ENCODE measurements at places on chromosomes 5 and 9. TPM values are rescaled to one million over a fixed set of nuclear protein-coding genes. Genes with fewer than 3 reads are reported as not detected.

- H3K36me3 ChIP-seq, result no peaks in the 10 kb centered on the region
- no peak overlapping the region for H3K27ac ChIP-seq
- H3K27me3 ChIP-seq, result no peaks in the 10 kb centered on the region
- no peaks in the 10 kb centered on the region for H3K4me1 ChIP-seq
Measured at GRCh38 chr9:130681769-130682420, 11.7 kb upstream of the EXOSC2 start.

GRCh38 chr5:87421307-87421706 is 8.6 kb upstream of the CCNH start:
- no peaks in the 10 kb centered on the region for H3K4me1 ChIP-seq
- no peak overlapping the region for H3K4me3 ChIP-seq
- no peak for DNase-seq
- no peaks in the 10 kb centered on the region for H3K27me3 ChIP-seq

DNA sequence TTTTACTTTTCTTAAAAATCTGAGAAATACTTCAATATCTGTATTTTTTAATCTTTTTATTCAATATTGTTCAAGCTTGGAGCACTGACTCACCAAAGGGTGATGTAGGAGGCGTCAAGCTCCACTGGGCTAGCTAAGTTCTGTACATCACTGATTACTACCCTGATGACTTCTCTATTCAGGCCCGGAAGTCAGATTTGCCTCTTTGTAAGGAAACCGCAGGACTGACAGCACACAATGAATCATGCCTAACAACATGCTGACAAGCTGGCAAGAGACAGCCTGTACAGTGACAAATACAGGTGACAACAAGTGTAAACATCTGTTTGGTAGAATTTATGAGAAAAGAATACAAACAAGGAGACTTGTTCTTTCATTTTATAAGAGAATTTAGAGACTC is 627.9 kb upstream of the RORB start:
- H3K36me3 ChIP-seq, result no peaks in the 10 kb centered on the region
- DNase-seq, result no peak
- H3K27ac ChIP-seq, result no peak overlapping the region
- no peaks in the 10 kb centered on the region for H3K27me3 ChIP-seq
- H3K4me3 ChIP-seq, result no peak overlapping the region

- H3K36me3 ChIP-seq, result no peaks in the 10 kb centered on the region
- no peak overlapping the region for H3K27ac ChIP-seq
- DNase-seq, result no peak
Measured at GRCh38 chr9:114308361-114308950, 14.4 kb upstream of the ORM1 start.

DNA sequence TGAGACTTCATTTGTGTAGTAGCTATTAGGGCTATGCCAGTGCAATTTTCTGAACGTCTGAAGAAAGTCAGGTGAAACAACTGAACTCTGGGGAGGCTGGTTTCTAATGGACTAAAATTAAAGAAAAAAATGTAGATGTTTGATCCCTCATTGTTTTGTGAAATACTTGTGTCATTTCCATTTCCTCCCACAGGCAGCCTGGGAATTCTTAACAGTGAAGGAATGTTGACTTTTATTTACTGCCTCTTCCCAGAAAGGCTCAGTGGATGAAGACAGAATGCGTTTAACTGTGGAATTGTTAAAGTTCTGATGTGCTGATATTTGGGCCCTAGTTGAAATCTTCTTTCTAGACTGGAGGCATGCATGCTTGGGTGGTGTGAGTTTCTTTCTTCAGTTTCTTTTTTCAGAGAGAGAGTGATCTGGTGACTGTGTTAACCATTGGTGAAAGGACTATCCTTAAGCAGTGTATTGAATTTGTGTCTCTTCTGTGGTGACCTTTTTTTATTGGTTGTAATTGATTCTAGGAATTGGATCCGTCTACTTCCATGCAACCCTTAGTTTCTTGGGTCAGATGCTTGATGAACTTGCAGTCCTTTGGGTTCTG is 15.5 kb downstream of the ACER2 start:
- DNase-seq, result no peak
- no peak overlapping the region for H3K27ac ChIP-seq
- no peaks in the 10 kb centered on the region for H3K4me1 ChIP-seq
- no peaks in the 10 kb centered on the region for H3K36me3 ChIP-seq
- H3K27me3 ChIP-seq, result no peaks in the 10 kb centered on the region
- H3K4me3 ChIP-seq, result no peak overlapping the region

- H3K4me3 ChIP-seq, result no peak overlapping the region
- no peak overlapping the region for H3K27ac ChIP-seq
- no peaks in the 10 kb centered on the region for H3K36me3 ChIP-seq
- no peaks in the 10 kb centered on the region for H3K4me1 ChIP-seq
- no peak for DNase-seq
Measured at GRCh38 chr5:63141591-63141990, 563.0 kb downstream of the LRRC70 start.

DNA sequence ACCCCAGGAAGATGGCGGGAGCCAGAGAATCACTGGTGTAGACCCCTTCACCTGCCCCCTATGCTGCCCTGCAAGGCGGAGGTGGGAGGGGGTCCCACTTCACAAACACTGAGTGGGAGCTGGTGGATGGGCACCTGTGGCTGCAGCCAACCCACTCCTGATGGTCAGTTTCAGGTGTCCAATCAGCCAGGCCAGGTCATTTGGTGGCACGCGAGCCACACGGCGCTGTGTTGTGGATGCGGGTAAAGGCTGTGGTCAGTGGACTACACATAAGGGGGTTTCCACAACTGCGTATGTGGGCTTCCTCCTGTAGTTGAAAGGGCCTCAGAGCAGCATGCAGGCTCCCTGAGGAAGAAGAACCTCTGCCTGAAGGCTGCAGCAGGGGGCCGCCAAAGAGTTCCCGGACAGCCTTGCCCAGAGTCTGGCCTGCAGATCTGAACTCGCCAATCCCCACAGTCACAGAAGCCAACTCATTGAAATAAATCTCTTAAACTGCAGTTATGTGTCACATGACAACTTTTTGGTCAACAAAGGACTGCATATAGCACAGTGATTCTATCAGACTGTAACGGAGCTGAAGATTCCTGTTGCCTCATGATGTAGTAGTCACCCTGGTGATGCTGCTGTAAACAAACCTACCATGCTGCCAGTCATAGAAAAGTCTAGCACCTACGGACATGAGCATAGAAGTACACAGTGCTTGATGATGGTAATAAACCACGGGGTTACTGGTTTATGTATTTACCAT is 284.7 kb upstream of the IRX2 start:
- no peaks in the 10 kb centered on the region for H3K4me1 ChIP-seq
- H3K36me3 ChIP-seq, result no peaks in the 10 kb centered on the region
- H3K4me3 ChIP-seq, result no peak overlapping the region
- H3K27ac ChIP-seq, result no peak overlapping the region
- H3K27me3 ChIP-seq, result no peaks in the 10 kb centered on the region
- DNase-seq, result no peak

- peak; percentile 28 for DNase-seq
- no peak overlapping the region for H3K27ac ChIP-seq
- peaks cover 10% of the 10 kb centered on the region for H3K4me1 ChIP-seq
- no peak overlapping the region for H3K4me3 ChIP-seq
- no peaks in the 10 kb centered on the region for H3K36me3 ChIP-seq
Measured at GRCh38 chr5:178201927-178202235, 2.5 kb upstream of the HNRNPAB start.

GRCh38 chr5:31663519-31663918 is 24.6 kb downstream of the PDZD2 start:
- H3K36me3 ChIP-seq, result no peaks in the 10 kb centered on the region
- H3K4me3 ChIP-seq, result no peak overlapping the region
- DNase-seq, result no peak
- no peak overlapping the region for H3K27ac ChIP-seq
- H3K27me3 ChIP-seq, result no peaks in the 10 kb centered on the region

- H3K36me3 ChIP-seq, result no peaks in the 10 kb centered on the region
- H3K27ac ChIP-seq, result no peak overlapping the region
- H3K27me3 ChIP-seq, result no peaks in the 10 kb centered on the region
- H3K4me3 ChIP-seq, result no peak overlapping the region
Measured at GRCh38 chr5:9775339-9775738, 145.2 kb upstream of the TAS2R1 start.

- H3K36me3 ChIP-seq, result no peaks in the 10 kb centered on the region
- H3K4me3 ChIP-seq, result no peak overlapping the region
- H3K4me1 ChIP-seq, result no peaks in the 10 kb centered on the region
- H3K27me3 ChIP-seq, result no peaks in the 10 kb centered on the region
- H3K27ac ChIP-seq, result no peak overlapping the region
Measured at GRCh38 chr5:56054666-56055065, 59.9 kb upstream of the IL6ST start.

- H3K4me3 ChIP-seq, result no peak overlapping the region
- H3K36me3 ChIP-seq, result no peaks in the 10 kb centered on the region
- no peak for DNase-seq
Measured at GRCh38 chr9:108182950-108183381, 672.8 kb downstream of the ACTL7B start.

GRCh38 chr9:696332-697323 is 144.9 kb upstream of the DMRT1 start:
- peaks cover 17% of the 10 kb centered on the region for H3K4me1 ChIP-seq
- no peak overlapping the region for H3K4me3 ChIP-seq
- no peaks in the 10 kb centered on the region for H3K36me3 ChIP-seq
- peak; percentile 55 for DNase-seq

DNA sequence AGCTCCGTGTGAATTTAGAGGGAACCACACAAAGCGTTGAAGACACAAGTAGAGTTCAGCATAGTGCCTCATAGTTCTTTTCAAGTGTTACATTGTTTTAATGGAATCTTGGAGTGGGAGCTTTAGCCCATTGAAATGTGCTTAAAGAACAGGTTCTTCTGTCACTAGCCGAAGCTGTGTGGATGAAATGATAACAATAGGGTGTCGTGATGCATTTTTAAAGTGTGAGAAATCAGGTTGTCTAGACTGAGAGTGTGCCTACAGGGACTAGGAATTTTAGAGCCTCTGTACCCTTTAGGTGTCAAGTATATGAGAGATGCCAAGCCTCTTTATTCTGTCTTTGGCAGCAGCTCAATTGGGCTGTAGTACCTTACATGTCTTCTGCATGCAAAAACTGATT is 83.0 kb downstream of the NDUFS4 start:
- H3K27me3 ChIP-seq, result no peaks in the 10 kb centered on the region
- H3K4me3 ChIP-seq, result no peak overlapping the region
- H3K4me1 ChIP-seq, result no peaks in the 10 kb centered on the region

DNA sequence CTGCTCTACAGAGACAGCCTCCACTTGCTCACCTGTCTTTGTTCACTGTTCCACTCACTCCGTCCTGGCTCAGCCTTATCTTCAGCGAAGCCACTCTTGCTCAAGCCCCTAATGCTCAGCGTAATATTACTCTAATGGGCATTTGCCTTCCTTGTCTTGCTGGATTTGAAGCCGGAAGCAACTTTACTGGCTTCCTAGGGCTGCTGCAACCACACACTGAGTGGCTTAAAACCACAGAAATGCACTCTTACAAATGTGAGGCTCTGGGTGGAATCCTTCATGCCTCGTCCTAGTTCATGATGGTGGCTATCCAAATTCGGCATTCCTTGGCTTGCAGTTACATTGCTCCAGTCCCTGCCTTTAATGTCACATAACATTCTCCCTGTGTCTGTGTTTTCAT is 85.5 kb upstream of the MARCHF11 start:
- no peak overlapping the region for H3K4me3 ChIP-seq
- H3K4me1 ChIP-seq, result no peaks in the 10 kb centered on the region
- no peaks in the 10 kb centered on the region for H3K36me3 ChIP-seq
- no peak for DNase-seq

DNA sequence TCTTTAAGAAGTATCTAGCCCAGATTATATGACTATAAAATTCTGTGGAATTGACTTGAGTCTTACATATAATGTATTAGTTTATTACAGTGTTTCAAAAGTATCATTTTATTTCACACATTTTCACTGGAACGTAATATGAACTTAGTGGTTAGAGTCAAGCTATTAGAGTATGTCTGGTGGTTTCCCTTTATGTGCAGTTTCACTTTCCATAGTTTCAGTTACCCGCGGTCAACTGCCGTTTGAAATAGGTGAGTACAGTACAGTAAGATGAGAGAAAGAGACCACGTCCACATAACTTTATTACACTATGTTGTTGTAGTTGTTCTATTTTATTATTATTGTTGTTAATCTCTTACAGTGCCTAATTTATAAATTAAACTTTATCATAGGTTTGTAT is 50.5 kb downstream of the COMMD10 start:
- H3K27me3 ChIP-seq, result no peaks in the 10 kb centered on the region
- no peaks in the 10 kb centered on the region for H3K36me3 ChIP-seq
- no peak overlapping the region for H3K4me3 ChIP-seq
- DNase-seq, result no peak
- no peak overlapping the region for H3K27ac ChIP-seq
- no peaks in the 10 kb centered on the region for H3K4me1 ChIP-seq

DNA sequence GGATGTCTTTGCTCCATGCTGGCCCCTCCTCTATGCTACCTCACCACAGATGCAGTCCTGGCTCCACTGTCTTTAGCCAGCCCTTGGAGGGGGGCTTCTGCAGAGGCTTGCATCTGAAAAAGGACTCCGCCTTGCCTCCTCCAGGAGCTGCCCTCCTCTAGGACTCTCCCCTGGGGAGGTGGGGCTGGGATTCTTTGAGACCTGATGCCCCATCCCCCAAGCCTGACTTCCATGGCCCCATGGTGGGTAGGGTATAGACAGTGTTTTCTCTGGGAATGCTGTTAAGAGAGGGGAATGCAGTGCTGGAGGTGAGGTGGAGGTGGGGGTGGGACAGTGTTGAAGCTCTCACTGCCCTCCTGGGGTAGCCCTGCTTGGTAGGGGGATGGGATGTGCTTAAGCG is 14.3 kb downstream of the JADE2 start:
- H3K4me3 ChIP-seq, result no peak overlapping the region
- peaks cover 4% of the 10 kb centered on the region for H3K4me1 ChIP-seq
- H3K27me3 ChIP-seq, result no peaks in the 10 kb centered on the region
- no peak overlapping the region for H3K27ac ChIP-seq

DNA sequence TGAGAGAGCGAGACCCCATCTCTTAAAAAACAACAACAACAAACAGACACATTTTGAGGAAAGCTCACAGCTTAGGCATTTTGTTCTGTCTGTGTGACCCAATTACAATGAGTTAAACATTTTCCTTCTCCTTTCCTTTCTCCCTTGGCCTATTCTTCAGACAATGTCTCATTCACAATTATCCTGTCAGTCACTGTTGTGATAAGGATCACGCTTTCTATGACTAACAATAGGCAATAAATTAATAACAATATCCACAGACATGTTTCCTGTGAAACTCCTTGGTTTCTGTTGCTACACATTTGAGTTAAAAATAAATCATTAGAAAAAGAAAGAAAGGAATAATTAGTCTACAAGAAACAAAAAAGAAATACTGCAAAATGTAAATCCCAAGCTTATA is 19.8 kb upstream of the CARTPT start:
- no peak overlapping the region for H3K27ac ChIP-seq
- no peak overlapping the region for H3K4me3 ChIP-seq
- H3K4me1 ChIP-seq, result no peaks in the 10 kb centered on the region
- no peaks in the 10 kb centered on the region for H3K27me3 ChIP-seq

The SLC6A3 gene
- total RNA-seq, result 0.15 TPM

The FBXW11 gene
- 81.5 TPM for total RNA-seq

The DRD1 gene
- not detected for total RNA-seq

The CCNJL gene
- 3.6 TPM for total RNA-seq

Measured in breast epithelium (tissue), 4 donors.